Stimulated activated CD8-positive, alpha-beta memory T cell treated with anti-CD3 and anti-CD28 coated beads, Interleukin-4, amount 100 ng/mL, for 1 hour (primary cell): ENCODE measurements at places on chromosomes 3 and 15.

DNA sequence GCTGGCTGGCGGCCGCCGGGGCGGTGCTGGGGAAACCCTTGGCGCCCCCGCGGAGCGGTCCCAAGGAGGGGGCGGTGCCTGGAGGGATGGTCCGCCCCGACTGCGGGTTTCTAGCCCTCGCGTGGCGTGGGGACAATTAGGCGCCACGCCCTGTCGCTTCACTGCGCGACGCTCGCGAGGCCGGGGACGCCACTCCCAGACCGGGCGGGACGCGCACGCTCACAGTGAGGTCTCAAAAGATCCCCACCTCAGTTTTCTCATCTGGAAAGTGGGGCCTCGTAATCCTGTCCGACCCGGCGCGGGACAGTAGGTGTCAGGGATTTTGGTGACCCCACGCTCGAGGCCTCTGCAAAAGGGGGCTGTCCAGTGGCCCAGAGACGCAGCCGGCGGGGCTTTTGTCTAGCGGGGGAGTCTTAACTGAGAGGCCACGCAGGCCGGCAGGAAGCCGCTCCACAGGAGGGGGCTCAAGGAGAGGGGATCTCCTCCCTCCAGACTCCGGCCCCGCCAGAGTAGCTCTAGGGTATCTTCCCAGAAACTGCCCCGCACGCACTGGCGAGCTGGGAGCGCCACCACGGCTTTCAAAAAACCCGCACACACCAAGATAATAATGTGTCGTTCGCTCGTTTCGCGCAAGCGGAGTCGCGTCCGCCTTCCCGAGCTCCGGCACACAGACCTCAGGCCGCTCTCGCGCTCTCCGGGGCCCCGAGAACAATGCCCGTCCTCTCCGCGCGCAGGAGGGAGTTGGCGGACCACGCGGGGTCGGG is 710 bp upstream of the CLK3 start:
- DNase-seq, result peak; percentile 72

- no peak for DNase-seq
Observed at GRCh38 chr3:186099178-186099577, 9.7 kb downstream of the ETV5 start.

DNA sequence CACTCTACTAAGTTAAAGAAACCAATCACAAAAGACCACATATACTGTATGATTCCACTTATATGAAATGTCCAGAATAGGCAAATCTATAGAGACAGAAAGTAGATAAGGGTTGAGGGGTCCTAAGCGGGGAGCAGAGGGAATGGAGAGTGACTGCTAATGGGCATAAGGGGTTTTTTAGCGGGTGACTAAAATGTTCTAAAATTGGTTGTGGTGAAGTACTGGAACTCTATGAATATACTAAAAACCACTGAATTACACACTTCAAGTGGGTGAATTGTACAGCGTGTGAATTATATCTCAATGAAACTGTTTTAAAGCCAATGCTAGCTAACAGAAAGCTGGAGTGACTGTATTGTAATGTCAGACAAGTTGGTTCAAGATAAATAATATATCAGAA is 33.3 kb downstream of the KPNA1 start:
- DNase-seq, result no peak

DNA sequence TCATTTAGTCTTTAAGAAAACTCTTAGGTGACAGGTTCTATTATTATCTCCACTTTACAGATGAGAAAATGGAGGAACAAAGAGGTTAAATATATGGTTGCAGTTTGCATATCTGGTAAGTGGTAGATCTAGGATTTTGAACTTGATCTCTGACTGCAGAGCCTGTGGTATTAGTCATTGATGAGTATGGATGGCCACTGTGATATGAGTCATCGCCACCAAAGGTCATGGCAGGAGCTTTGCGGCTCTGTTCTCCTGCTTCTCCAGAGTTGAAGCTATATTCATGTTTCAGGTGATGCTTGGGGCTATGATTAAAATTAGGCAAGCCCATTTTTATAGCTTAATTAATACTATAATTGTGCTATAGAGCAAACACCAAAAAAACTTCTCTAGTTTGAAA is 306.2 kb upstream of the DPPA4 start:
- no peak for DNase-seq

DNA sequence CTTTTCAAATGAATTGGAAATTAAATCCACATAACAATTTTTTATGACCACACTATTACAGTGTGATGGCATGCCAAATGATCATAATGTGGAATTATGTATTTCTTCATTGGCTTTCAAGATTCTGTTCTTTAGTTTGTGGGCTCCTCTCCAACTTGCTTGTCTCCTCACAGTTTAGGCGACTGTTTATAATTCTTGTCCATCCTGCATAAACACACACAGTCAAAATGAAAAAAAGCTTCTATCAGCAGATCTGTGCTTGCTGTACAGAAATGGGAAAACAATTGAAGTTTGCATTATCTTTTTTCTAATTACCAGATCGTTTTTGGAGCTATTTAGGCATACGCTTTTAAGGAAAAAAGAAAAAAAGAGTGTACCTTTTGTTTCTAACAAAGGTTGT is 37.0 kb downstream of the OPA1 start:
- no peak for DNase-seq

DNA sequence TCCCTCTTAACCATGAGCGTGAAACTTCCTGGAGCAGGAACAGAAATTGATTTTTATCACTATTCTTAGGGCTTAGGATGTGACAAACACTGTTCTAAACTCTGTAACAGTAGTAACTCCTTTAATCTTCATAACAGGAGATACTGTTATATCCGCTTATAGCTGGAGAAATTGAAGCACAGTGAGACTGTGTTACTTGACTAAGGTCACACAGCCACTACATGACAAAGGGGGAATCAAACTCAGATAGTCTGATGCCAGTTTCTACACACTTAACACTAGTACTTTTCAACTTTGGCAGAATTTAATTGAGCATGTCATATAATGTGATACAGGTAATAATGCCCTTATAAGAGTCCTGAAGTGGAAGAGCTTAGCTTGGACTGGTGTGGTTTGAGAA is 800 bp upstream of the TARS3 start:
- no peak for DNase-seq

DNA sequence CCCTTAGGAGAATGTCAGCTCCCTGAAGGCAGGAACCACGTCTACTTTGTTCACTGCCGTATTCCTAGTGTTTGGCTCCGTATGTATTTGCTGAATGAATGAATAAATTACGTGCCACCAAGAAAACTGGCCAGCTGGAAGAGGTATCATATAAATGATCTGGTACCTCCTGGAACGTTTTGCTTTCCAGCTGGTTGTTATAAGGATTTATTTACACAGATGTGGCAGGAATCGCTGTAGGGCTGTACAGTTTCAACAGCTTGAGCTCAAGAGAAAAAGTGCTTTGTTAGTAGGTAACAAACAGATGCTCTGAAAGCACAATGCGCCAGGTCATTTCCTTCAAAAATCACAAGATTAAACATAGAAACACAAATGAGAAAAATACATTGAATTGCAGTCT is 108.8 kb upstream of the ATP2B2 start:
- DNase-seq, result no peak

- no peak for DNase-seq
Observed at GRCh38 chr3:105996781-105997180, 128.0 kb upstream of the CBLB start.

DNA sequence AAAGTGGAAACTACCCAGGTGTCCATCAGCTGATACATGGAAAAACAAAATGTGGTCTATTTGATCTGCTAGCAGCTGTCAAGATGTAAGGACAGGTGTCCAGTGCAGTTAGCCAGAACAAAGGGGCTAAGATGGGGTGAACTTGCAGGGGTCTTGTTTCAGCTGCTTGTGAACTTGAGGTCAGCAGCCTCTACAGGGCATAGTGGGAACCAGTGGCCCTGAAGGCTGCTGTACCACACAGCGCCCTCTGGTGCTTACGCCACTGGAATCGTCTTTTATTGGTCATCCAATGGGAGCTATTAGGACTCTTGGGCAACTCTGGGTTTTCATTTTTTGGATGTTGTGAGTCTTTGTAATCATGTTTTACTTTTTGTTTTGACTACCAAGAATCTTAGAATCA is 62.2 kb upstream of the CTSH start:
- DNase-seq, result no peak

GRCh38 chr15:48654801-48655200 is 9.3 kb upstream of the FBN1 start:
- no peak for DNase-seq

GRCh38 chr3:32436816-32437189 is 45.1 kb downstream of the CMTM7 start:
- no peak for DNase-seq

- DNase-seq, result no peak
Observed at GRCh38 chr3:195160257-195160898, 110.6 kb downstream of the XXYLT1 start.

GRCh38 chr15:81897057-81897677 is 148.7 kb downstream of the MEX3B start:
- no peak for DNase-seq

DNA sequence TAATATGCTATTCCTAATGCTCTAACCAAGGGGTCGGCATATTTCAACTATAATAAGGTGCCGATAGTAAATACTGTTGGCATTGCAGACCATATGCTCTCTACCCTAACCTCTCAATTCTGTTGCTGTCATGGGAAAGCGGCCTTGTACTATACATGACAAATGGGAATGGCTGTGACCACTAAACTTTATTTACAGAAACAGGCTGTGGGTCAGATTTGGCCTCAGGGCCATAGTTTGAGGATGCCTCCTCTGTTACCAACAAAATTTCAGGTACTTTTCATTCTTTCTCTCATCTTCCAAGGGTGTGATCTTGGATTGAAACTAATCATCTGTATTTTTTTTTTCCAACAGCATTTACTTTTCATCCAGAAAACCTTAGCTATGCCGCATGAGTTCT is 242.0 kb downstream of the MAGI1 start:
- DNase-seq, result no peak

DNA sequence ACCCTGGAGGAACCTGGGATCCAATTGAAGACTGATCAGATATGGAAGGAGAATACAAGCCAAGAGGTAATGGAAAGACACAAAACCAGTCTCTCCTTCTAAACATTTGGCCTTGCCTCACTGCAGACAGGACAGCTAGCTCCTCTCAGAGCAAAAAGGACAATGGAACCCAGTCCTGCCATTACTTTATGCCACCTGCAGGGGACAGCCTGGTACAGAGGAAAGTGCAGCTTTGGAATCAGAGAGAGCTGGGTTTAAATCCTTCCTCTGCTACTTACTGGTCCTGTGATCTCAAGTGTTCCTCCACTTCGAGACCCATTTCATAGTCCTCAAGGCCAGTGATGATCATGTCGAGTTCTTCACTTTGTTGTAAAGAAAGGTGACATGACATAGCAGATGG is 159.4 kb upstream of the SMAD3 start:
- no peak for DNase-seq

- DNase-seq, result no peak
Observed at GRCh38 chr3:102810937-102811336, 376.1 kb downstream of the ZPLD1 start.

- no peak for DNase-seq
Observed at GRCh38 chr15:100905850-100906249, 13.3 kb upstream of the LRRK1 start.

DNA sequence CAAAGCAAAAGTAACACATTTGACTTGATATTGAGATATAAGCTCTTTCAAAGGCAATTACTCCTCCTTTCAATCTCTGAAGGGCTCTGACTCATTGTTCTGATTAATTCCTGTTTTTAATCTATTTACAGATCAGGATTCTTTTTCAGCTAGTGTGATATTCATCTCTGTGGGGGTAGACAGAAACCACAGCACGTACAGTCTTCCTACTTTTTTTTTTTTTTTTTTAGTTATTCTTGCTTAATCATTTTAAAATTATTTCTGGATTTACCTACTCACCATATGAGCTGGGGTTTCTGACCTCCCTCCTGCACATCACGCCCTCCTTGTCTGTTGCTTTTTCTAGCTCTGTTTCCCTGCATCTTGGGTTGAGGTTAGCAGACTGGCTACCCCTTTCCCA is 1.4 kb downstream of the CNTN3 start:
- DNase-seq, result no peak

DNA sequence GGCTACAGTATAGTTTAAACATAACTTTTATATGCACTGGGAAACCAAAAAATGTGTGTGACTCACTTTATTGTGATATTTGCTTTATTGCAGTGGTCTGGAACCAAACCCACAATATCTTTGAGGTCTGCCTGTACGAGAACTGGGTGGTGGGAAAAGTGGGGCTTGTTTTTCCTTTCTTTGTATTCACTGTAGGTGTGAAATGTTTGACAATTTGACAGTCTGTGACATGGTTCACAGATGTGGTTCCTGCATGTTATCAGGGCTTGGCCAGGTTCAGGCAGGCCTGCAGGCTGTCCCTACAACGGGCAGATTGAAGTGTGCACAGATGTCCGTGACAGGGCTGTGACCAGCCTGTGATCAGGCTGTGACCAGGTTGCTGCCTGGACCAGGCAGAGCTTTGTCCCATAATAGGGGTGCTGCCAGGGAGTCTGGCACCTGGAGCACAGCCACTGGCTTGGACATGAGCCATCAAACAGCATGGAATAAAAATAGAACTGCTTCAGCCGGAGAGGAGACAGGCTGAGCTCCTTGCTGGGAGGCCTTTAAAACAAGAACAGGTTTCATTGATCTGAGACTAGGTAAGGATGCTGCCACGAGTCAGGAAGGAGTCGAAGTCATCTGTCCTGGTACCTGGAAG is 61.0 kb downstream of the KLF13 start:
- DNase-seq, result no peak

- DNase-seq, result no peak
Observed at GRCh38 chr3:168002786-168003368, 92.8 kb downstream of the GOLIM4 start.

- no peak for DNase-seq
Observed at GRCh38 chr3:187540847-187541246, 129.3 kb downstream of the SST start.

- no peak for DNase-seq
Observed at GRCh38 chr3:197830967-197831313, 39.9 kb downstream of the LRCH3 start.

- DNase-seq, result no peak
Observed at GRCh38 chr15:48515500-48515899, 130.0 kb downstream of the FBN1 start.

- no peak for DNase-seq
Observed at GRCh38 chr15:63973212-63974009, 72.9 kb downstream of the DAPK2 start.

- no peak for DNase-seq
Observed at GRCh38 chr3:143998266-143998665, 26.6 kb downstream of the DIPK2A start.

DNA sequence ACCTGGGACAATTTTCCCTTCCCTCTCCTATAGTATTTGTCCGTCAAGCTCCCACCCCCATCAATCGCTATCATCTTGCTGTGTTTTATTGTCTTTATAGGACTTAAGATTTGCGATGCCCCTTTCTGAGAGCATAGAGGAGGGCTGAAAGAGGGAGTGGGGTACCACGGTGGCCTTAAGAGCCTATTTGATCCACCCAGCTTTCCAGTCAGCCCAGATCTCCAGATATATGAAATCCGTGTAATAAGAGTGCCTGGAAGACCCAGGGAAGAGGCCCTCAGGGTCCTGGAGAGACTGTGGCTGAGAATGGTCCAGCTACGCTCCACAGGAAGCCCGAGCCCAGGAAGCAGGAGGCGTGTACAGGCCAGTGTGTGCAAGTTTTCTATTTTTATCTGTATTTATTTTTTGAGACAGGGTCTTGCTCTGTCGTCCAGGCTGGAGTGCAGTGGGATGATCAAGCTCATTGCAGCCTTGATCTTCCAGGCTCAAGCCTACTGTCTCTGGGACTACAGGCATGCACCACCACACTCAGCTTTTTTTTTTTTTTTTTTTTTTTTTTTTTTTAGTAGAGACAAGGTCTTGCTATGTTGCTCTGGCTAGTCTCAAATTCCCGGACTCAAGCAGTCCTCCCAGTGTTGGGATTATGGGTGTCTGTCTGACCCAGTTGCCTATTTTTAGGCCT is 964 bp upstream of the NCKIPSD start:
- no peak for DNase-seq
